ENCODE measurements at places on chromosomes 7 and 10. TPM values are rescaled to one million over a fixed set of nuclear protein-coding genes. Genes with fewer than 3 reads are reported as not detected.

DNA sequence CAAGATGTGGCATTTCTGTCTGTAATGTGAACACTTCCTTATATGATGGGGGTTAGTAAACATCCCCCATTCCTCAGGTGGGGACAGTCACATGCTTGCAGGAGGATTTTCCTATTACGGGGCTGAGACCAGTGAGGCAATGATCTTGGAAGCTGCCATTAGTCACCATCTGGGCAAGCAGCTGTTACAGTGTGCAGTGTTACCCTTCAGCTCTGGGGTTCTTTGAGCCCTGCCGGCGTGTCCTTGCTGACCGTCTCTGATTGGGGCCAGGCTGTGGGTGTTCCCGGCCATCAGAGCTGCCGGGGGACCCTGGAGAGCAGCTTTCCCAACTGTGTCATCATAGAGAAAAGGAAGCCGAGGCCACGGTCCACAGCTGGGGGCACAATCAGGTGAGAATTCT lies 126.8 kb upstream of the FAM20C start:
- no peak for DNase-seq

DNA sequence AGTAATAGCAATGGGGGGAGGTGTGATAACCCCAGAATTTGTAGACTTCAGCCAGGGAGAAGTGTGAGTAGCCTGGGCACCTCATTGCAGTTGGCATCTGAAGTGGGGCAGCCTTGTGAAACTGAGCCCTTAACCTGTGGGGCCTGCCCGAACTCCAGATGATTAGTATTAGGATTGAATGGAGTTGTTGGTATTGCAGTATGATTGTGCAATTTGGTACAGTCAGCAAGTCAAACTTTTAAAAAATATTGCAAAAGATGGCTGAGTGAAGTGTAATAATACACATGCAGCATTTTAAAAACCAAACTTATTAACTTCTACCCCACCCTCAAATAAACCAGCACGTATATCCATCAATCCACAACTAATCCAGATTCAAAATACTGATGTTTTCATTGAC lies 9.3 kb downstream of the RBM33 start:
- no peak for DNase-seq

DNA sequence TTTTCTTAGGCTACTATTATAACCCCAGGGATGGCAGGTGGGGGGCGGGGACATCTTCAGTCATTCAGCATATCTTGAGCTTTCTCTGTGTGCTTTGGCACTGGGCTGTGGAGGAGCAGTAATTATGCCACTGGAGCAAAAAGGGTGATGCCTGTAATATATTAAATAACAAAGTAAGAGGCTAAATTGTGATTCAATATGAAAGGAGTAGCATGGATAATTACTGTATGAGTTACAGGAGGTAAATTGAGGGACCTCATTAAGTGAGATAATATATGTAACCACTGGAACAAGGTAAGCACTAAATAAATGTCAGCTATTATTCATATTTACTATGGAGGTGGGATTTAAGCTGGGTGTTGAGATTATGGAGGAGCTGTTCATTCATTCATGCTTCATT lies 3.3 kb upstream of the STN1 start:
- no peak for DNase-seq

GRCh38 chr7:18526368-18526878 lies 30.9 kb downstream of the HDAC9 start:
- DNase-seq = no peak

DNA sequence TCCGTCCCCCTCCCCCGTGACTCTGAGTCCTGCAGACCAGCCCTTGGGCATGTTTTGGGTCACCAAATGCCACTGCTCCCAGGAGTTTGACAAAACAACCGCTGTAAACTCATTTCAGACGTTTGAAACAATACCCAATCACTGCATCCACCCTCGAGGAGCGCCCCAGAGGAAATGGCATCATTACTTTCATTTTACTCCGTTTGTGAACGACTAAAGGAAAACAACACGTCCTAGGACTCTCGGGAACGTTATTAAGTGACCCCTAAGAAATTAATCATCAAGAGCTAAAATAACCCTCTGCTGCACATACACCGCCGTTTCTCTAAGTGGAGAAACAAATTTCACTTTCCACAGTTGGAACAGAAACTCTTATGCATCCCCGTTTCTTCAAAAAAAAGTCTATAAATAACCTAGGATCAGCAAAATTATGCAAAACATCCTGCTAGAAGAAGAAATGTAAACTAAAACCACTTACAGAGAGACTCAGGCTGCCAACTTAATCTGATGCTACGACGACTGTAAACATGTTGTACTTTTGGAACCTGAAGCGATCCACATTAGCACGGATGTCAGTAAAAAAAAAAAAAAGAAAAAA lies 109.9 kb upstream of the EFCAB10 start:
- no peak for DNase-seq

DNA sequence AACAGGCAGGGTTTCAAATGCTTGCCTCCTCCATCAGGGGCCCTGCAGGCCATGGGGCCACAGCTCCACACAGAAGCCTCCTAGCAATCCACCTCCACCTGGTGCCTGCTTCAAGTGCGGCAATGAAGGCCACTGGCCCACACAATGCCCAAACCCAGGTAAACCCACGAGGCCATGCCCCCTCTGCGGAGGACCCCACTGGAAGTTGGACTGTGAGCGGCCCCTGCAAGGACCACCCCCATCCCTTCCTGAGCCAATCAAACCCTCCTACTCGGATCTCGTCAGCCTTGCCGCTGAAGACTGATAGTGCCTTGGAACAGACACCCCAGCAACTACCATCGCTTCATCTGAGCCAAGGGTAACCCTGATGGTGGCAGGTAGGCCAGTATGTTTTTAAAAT lies 63.1 kb downstream of the LRRC17 start:
- DNase-seq = no peak

PHKG1 gene
- not detected for total RNA-seq

FRG2B gene
- not detected for total RNA-seq

GPC2 gene
- total RNA-seq = 2.9 TPM

Measured in NCI-H460 (cell line).